Fibroblast of lung (primary cell): ENCODE measurements at places on chromosomes 7 and 10. TPM values are rescaled to one million over a fixed set of nuclear protein-coding genes. Genes with fewer than 3 reads are reported as not detected.

Gene EPHA1
- total RNA-seq, result under 0.01 and 0.26 TPM in 2 replicates

Gene IQUB
- 0.77 and 0.83 TPM in 2 replicates for total RNA-seq

Gene HOXA5
- 18.3 and 22.1 TPM in 2 replicates for total RNA-seq

Gene AKR1D1
- total RNA-seq, result not detected in 2 replicates

Gene FOXI2
- total RNA-seq, result not detected in 2 replicates

Gene GIMAP5
- not detected in 2 replicates for total RNA-seq

Gene AFAP1L2
- 0.17 and 0.77 TPM in 2 replicates for total RNA-seq

Gene RPP30
- 32.2 and 38.3 TPM in 2 replicates for total RNA-seq

Gene ASAH2
- total RNA-seq, result 0.51 and 0.99 TPM in 2 replicates

Gene MUC3A
- not detected in 2 replicates for total RNA-seq

Gene SORCS1
- under 0.01 TPM in 1 of 2 replicates, not detected in the other for total RNA-seq
